ENCODE measurements at places on chromosomes 5 and 9.
A peak's percentile ranks its signal among the peaks of the same experiment; 100 is the strongest.

- no peak for DNase-seq
These were observed 13.9 kb upstream of the TENT4A start for GRCh38 chr5:6699357-6699756.

GRCh38 chr9:107455425-107456135 is 34.0 kb downstream of the KLF4 start:
- no peak for DNase-seq

DNA sequence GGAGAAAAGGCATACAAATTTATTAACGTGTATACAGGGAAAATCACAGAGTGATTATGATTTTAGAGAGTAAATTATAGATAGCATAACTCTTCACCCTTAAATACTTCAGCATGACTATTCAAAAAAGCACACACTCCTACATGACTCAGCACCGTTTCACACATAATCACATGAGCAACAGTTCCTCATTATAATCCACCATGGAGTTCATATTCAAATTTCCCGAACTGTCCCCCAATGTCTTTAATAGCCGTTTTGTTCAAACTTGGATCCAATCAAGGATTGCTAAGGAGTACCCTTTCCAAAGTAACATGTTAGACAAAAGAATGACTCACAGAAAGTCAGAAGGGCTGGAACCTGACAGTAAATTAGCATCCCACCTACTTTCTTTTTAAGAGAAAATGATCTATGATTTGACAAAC is 32.1 kb downstream of the RAPGEF1 start:
- no peak for DNase-seq

DNA sequence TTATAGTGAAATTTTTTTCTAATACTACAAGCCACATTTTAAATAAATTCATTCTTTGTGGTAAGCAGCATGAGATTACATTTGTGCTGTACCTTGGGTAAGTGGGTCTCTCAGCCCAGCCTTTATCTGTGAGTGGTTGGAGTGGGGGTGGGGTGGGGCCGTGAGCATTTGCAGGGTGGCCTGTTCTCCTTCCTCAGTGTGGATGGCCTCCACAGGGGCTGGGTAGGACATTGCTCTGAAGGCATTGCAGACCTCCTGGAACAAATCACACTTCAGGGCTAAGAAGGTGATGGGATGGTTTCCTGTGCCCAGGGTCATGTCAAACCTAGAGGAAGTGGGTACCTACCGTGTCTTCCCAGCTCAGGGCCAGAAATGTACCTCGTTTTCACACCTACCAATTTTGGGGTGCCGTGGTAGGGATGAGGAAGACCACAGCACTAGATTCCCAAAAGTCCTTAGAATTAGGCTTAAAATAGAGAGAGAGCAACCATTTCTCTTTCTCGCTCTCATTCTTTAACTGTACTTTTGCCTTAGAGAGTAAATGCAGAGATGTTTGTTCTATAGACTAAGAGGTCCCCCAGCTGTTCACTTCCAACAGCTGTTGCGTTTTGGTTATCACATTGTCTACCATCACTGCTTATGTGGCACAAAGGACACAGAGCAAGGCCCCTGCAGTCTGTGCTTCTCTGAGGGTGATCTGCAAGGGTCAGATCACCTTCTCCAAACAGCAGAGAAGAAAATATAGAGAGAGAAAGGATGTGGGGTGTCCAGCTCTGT is 83.4 kb upstream of the CTSL start:
- DNase-seq = no peak

- DNase-seq = no peak
These were observed 57.4 kb downstream of the SERINC5 start for GRCh38 chr5:80198399-80198798.

GRCh38 chr9:19231126-19231903 is 822 bp downstream of the DENND4C start:
- DNase-seq = no peak

DNA sequence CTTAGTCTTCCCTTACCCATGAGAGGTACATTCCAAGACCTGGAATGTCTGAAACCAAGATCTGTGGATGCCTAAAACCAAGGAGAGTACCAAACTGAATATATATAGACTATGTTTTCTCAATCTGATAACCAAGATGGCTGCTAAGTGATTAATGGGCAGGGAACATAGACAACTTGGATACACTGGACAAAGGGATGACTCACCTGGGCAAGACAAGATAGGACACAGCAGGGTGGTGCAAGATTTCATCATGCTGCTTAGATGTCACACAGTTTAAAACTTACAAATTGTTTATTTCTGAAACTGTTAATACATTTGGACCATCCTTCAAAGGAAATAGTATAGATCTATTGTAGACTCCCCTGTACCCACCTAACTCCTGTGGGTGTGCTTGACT is 130.9 kb downstream of the HTR1A start:
- no peak for DNase-seq

GRCh38 chr9:92671323-92671722 is 1.4 kb upstream of the IPPK start:
- no peak for DNase-seq

- DNase-seq = peak; percentile 71
These were observed 33.5 kb upstream of the CRB2 start for GRCh38 chr9:123322273-123323195.
